Mesothelial cell of epicardium (in vitro differentiated cells): ENCODE measurements at places on chromosomes 5 and 9.

GRCh38 chr5:174397206-174397605, 327.2 kb upstream of the MSX2 start:
- no peak for DNase-seq

DNA sequence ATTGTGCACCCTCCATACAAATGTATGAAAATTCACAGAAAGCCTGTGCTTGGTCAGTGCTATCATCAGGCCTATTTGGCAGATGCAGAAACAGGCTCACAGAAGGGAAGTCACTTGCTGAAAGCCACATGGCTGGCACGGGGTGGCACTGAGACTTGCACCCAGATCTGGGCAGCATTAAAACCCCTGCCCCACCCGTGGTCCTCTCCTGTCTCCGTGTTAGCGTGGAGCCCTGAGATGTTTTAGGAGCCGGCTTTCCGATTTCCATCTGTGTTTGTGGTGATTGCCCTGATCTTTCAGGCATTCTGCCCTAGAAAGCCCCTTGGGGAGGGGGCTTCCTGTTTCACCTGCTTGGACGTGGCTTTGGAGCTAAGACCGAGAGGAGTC, 102.2 kb upstream of the IER5L start:
- no peak for DNase-seq

GRCh38 chr9:126145887-126146253, 180.8 kb upstream of the MVB12B start:
- peak; percentile 11 for DNase-seq

DNA sequence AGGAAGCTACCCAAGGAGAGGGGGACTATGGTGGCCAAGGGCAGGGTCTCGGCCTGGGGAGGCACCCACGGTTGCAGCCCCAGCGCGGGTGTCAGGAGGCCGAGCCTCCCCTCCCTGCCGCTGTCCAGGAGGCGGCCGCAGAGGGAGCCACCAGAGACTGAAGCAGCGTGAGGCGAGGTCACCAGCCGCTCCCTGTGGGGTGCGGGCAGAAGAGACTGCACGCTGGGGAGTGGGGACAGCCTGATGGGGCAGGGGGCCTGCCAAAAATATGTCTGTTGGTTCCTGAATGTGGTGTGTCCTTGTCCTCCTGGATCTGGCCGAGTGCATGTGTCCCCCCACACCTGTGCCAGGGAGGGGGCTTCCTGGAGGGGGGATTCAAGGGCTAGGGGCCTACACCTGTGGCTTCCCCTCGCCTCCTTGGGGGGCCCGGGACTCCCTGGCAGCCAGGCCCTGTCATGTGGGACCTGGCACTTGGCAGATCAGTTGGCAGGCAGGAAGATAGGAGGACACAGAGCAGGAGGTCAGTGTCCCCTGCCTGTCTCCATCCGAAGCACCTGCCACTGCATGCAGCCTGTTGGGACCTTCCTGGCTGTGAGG, 131.2 kb downstream of the DAB2IP start:
- no peak for DNase-seq

- DNase-seq = no peak
These were observed 11.0 kb upstream of the DENND1A start for GRCh38 chr9:123940721-123941523.

- DNase-seq = no peak
These were observed 1.8 kb downstream of the HRH2 start for GRCh38 chr5:175659546-175660253.

DNA sequence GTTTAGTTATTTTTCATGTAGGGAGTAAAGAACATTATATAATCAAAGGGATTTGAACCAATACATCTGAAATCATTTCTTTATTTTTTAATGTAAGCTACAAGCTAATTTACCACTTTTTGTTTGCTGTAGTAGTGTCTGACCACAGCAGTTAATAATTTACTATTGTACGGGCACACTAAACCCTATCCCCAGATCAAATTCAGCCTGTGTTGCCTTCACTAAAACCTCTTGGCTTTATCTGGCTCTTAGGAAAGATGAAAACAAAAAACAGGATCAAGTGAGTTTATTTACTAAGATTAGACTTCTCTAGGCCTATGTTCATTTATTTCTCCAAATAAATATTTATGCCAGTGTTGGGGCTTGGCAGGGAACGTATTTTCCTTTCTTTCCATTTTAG, 384.1 kb downstream of the EBF1 start:
- DNase-seq = no peak

GRCh38 chr9:104805441-104805840, 41.5 kb downstream of the NIPSNAP3B start:
- DNase-seq = no peak

GRCh38 chr5:134964359-134965270, 3.1 kb upstream of the CATSPER3 start:
- no peak for DNase-seq

GRCh38 chr5:100175346-100175745, 359.8 kb upstream of the FAM174A start:
- DNase-seq = no peak

DNA sequence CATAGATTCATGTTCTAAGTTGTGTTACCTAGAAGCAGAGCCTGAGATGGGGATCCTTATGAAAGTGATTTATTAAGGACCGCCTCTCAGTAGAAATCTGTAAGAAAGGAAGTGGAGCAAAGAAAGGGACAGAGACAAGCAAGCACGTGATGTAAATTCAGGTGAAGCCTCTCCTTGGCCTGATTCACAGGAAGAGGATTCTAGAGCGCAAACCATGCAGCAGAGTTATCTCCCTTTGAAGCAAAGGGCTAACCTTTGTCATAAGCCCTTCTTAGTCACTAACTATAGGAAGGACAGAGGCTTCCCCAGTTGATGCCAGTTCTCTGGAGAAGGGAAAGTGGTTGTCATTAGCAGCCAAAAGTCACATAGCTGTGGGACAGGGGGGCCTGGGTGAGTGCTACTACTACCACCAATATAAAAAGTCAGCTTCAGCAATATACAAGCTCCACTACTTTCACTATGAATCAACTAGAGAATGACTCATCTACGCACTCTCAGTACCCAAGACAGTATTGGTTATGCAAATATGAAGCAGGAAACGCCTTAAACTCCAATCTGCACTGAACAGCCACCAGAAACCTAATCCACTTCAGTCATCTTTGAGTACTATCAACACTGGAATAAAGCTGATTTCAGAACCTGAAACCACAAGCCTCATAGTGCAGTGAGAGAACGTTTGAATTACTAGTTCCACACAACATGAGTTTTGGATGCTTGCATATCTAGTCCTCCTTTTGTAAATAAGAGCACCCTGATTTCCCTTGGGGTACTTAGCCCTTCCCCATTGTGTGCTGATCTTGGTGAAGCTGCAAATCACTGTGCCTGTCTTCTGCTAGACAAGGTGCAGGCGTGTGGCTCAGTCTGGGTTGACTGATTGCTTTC, 162.7 kb downstream of the ZNF608 start:
- no peak for DNase-seq

- no peak for DNase-seq
These were observed 8.3 kb upstream of the TGFBI start for GRCh38 chr5:136020383-136021015.

DNA sequence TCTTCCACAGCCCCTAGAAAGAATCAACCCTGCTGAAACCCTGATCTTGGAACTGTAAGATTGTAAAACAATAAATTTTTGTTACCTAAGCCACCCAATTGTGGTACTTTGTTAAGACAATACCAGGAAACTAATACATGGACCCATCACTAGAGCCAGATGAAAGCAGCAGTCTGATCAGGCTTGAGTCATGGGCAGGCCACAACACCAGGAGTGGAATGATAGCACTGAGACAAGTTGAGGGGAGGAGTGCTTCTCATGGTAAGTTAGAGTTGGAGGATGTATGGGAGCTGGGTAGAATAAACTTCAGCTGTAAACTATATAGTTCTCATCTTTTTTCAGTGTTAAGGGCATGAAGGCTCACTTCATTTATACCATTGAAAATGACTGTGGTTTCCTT, 164.4 kb upstream of the OR13F1 start:
- no peak for DNase-seq

- no peak for DNase-seq
These were observed 29.8 kb downstream of the FUBP3 start for GRCh38 chr9:130609163-130609562.

DNA sequence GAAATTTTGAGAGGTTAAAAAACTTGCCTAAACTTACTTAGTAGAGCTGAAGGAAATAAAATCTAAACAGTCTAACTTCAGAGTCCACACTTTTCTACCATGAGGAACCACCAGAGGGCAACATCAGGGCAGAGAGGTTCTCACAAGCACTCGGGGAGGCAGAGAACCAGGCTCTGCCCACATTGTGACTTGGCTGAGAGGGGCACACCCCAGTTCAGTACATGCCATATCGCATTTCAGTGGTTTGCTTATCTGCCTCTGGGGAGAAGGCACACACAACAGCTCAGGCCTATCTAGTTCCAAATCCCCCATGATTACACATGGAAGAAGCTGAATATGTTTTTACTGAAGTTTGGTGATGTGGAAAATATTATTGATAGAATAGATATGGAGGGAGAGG, 49.2 kb downstream of the EQTN start:
- no peak for DNase-seq

- no peak for DNase-seq
These were observed 12.9 kb downstream of the POLK start for GRCh38 chr5:75524591-75524990.

DNA sequence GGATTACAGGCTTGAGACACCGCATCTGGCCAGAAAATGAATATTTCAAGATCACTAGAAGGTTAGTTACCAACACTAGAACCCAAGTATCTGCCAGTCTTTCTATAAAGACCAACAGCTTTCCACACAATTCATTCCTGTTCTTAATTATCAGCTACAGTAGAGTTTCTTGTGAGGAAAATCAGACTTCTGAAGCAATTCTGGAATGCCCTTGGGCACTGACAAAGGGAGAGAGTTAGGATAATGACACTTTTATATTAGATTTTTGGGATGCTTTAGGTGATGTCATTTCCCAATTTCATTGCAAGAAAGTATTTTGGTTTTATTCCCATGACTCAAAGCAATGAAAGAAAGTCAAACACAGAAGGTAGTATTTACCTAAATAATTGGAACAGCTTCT, 497.0 kb upstream of the TUSC1 start:
- DNase-seq = no peak

DNA sequence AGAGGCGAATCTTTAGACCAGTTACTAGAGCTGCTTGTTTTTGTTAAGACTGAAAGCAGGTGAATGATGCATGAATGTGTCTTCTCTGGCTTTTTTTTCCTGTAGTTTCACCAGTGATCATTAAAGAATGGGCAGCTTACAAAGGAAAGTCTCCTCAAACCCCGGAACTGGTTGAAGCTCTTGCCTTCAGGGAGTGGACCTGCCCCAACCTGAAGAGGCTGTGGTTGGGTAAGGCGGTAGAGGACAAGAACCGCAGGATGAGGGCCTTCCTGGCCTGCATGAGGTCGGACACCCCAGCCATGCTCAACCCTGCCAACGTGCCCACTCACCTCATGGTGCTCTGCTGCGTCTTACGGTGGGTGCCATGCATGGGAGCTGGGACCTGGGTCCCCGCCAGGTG, 33.3 kb upstream of the PHF2 start:
- DNase-seq = no peak

GRCh38 chr5:137737349-137738131, 1.7 kb upstream of the KLHL3 start:
- no peak for DNase-seq

DNA sequence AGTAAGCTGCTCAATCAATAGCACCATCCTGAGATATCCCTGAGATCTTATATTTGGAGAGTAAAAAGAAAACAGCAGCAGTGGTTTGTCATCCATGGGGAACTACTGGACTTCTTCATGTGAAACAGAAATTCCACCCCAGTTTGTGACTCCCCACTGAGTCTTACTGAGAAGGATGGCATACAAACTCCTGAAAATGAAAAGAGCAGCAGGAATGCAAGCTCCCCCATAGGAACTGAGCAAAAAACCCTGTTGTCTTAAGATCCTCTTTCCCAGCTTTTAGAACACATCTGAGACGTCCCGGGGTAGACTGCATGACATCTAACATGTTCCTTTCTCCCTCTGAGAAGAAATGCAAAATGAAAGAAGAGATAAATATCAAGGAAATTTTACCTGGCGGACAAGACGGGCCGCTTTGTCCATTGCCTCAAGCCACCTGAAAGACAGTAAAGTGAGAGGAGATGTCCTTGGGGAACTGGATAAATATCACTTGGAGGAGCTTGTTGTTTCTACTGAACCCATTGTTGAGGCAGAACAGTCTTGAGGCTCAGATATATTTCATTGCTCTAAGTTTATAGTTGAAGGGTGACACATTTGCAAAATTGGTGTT, 117.1 kb downstream of the NUDT12 start:
- DNase-seq = no peak

DNA sequence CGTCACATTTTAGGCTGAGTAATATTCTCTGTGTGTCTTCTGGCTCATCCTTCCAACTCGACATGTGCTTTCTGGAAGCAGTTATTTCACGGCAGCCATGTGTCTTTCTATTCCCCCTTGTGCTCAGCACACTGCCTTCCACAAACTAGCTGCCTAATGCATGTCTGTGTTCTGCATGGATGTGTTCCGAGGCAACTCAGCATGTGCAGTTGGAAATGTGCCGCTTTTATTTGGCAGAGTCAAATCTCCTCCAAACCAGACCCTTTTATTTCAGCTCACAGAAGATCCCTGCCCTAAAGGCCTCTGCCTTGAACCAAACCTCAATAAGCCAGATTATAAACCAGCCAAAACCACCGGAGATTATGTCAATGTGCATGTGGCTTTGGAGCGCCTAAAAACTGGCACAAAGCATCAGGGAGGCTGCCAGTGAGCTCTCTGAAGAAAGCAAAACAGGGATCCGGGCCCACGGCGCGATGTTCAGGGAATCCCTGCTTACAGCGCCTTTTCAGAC, 360.2 kb downstream of the DEPDC1B start:
- no peak for DNase-seq

DNA sequence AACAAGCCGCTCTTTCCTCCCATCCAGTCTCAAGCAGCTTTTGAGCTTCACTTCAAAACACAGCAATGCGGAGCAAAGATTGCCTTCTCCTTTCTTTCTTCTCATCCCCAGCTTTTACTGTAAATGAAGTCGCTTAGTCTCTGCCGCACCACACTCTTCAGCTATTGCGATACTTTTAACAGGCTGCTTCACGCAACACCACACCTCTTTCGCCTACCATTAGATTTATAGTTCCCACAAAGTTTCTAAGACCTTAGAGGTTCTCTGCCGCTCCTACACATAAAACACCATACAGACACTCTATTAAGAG, 711 bp downstream of the PGGT1B start:
- DNase-seq = no peak

DNA sequence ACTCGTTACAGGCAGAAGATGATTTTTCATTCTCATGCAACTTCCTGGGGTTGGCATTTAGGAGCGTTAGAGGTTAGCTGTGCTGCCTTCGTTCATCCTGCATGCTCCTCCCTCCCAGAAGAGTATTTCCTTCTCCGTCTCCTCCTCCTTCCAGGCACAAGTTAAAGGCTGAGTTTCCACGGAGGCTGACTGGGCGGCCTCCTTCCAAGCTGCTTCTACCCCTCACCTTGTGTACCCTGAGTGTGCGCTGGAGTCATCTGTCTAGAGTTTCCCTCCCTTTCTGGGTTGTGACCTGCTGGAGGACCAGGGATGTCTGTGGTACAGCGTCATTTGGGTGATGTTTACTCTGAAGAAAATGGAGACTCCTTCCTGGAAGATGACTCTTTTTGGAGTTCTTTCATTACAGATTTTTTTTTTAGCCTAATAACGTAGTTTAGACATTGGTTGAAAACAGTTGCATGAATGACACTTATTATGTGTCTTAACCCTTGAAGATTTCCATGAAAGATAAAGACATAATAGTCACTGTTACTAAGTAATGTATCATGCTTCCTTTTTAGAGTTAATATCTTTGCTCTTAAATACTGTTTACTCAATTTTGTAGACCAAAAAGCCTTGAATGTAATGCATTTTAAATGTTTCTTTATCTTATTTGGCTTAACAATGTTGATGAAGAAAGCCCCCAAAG, 146.9 kb downstream of the TENT4A start:
- no peak for DNase-seq
